Stimulated activated CD8-positive, alpha-beta memory T cell treated with anti-CD3 and anti-CD28 coated beads, Interleukin-4, amount 100 ng/mL, for 4 hours (primary cell): ENCODE measurements at places on chromosomes 7 and 10.

DNA sequence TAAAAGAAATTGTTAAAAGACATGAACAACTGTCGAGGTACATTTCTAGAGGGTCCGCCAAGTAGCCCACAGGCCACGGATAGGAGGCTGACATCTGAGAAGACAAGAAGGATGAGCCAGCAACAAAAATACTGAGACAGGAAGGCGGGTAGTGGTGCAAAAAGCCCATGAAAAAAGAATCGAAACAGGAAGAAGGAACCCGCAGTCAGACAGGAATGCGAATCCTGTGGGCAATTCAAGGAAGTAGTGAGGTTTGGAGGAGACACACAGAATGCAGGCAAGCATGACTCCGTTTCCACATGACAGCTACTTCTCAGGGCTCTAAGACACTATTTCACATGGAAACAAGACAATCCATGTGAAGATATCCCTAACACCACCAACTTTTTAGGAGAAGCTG, 125.2 kb downstream of the DOCK4 start:
- no peak for DNase-seq

GRCh38 chr7:2717293-2718261, 29.6 kb downstream of the AMZ1 start:
- DNase-seq, result no peak

DNA sequence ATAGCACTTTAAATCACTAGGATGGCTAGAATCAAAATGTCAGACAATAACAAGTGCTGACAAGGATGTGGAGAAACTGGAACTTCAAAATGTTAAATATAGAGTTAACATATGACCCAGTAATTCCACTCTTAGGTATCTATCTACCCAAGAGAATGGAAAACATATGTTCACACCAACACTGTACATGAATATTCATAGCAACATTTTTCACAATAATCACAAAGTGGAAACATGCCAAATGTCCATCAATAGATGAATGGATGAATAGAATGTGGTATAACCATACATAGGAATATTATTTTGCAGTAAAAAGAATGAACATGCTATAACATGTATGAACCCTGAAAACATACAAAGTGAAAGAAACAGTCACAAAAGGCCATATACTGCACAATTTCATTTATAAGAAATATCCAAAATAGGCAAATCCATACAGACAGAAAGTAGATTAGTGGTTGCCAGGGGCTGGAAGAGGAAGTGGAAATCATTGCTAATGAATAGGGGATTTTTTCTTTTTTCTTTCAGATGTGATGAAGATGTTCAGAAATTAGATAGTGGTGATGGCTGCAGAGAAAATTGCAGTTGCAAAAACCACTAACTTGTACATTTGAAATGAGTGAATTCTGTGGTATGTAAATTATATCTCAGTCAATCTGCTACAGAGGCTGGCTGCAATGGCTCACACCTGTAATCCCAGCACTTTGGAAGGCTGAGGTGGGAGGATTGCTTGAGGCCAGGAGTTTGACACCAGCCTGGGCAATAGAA, 93.0 kb downstream of the CPVL start:
- no peak for DNase-seq

DNA sequence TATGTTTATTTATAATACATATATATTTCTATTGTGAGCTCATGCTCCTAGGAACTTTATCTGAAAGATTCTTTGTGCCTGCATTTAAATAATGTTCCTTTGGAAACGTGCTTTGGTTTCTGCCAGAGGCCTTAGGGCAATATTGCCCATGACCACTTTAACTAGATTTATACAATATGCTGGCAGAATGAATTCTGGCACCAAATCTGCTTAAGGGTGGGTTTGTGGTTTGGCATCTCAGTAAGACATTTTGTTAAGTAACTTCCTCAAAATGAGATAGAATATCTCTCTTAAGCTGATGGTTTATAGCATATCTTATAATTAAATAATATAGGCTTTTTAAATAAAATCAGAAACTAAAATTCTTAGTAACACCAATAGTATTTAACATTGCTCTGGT, 252.9 kb downstream of the RNLS start:
- no peak for DNase-seq

DNA sequence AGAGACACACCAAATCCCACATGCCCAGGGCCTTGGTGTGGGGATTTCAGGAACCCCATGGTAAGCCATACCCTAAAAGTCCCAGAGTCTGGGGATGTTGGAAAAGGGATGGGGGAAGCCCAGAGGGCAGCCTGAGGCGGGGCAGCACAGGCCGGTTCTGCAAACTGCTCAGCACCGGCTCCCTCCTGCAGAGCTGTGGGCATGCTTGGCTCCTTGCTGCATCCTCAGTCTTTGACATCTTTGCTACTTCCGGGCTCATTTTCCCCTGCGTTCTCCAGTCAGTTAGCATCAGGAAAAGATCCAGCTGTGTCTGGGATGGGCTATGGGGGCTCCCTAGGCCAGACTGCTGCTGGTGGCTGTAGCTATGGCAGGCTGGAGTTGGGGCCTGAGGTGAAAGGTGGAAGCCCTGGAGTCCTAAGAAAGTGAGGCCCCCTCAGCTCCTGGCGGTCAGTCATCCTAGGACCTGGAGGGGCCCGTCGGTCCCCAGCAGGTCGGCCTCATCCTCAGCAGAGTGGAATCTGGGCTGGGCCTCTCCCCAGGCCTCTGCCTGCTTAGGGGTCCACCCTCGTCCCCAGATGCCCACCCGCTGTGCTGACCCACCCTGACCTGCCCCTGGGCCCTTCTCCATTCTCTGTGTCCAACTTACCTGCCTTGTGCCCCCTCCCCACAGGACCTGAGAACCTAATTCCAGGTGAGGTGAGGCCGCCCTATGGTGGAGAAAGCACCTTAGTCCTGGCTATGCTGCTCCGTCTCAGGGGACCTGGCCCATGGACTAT, 9.3 kb downstream of the TBATA start:
- no peak for DNase-seq

- DNase-seq, result no peak
Observed at GRCh38 chr10:103923502-103923901, 5.5 kb upstream of the STN1 start.

DNA sequence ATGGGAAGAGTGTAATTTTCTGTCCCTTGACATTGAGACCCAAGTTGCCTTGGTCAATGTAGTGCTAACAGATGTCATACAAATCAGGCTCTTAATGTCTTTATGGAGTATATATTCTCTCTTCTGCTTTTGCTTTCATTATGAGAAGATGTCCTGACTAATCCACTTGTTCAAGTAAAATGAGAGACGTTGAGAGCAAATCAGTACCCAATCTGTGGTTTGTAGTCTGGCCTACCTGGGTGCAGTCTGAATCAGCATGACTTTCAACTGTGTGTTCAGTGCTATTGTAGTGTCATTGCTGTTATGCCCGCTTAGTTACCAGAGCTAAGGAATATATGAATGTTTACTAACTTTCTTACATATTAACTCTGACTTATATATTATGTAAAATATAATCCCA, 612.4 kb downstream of the ANKRD7 start:
- DNase-seq, result no peak

- no peak for DNase-seq
Observed at GRCh38 chr10:17657103-17657500, 13.2 kb downstream of the STAM start.
